Right atrium auricular region (tissue), 2 donors: ENCODE measurements at places on chromosomes 3 and 15. TPM values are rescaled to one million over a fixed set of nuclear protein-coding genes. Genes with fewer than 3 reads are reported as not detected.

The GNAI2 gene
- 72.1 TPM for total RNA-seq

DNA sequence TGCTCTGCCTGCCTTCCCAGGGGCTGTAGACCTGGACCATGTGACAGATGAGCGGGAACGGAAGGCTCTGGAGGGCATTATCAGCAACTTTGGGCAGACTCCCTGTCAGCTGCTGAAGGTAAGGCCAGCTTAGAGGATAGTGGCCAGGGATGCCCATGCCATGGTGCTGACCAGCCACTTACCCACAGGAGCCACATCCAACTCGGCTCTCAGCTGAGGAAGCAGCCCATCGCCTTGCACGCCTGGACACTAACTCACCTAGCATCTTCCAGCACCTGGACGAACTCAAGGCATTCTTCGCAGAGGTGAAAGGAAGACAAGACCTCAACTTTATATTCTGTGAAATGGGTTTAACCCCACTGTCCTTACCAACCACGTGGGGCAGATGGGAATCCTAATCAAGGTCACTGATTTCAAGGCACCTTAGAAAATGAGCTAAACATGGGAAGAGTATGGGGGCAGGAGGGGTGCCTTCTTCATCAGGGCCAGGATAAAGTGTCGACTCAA is 26.7 kb downstream of the NBEAL2 start:
- no peak for DNase-seq

DNA sequence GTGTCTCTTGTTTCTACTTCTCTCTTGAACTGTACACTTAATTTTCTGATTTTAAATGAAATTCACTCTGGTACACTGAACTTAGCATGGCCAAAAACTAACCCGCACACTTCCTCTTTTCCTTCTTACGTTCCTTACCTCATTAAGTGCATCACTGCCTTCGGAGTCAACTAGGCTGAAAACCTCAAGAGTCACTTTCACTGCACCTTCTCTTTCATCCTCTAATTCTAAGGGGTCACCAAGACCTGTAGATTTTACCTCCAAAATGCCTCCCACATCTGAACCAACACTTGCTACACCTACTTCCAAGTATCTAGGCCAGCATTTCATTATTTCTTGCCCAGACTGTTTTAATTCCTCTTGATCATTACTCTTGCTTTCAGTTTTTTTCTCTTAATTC is 6.6 kb downstream of the CBLB start:
- no peak for DNase-seq

DNA sequence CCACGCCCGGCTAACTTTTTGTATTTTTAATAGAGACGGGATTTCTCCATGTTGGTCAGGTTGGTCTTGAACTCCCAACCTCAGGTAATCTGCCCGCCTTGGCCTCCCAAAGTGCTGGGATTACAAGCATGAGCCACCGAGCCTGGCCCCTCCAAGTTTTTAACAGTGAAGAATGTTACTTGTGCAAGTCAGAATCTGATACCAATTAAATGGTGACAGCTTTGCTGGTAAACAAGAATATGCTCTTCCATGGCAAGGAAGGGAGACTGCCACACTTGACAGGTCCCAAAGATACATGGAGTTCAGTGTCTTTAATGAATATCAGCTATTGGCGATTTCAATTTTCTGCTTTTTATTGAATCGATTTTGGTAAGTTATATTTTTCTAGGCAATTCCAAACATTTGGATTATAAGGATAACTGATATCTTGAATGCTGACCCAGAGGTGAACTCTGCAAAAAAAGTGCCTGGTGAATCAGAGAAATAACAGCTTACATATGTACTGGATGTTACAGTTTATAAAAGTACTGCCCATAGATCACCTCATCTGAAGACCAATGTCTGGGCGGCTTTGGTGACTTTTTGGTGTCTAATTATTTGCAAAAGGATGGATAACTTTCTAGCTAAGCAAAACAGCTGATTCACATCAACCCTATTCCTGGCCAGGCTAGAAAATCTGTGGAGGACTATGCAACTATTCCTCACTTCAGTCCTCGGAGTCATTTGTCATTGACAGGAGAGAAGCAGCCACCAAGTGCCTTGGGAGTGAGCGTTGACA is 1.2 kb downstream of the PARP16 start:
- no peak for DNase-seq

The NPTN gene
- 186 TPM for total RNA-seq

- no peak for DNase-seq
Observed at GRCh38 chr15:66452420-66452819, 45.1 kb downstream of the SNAPC5 start.

DNA sequence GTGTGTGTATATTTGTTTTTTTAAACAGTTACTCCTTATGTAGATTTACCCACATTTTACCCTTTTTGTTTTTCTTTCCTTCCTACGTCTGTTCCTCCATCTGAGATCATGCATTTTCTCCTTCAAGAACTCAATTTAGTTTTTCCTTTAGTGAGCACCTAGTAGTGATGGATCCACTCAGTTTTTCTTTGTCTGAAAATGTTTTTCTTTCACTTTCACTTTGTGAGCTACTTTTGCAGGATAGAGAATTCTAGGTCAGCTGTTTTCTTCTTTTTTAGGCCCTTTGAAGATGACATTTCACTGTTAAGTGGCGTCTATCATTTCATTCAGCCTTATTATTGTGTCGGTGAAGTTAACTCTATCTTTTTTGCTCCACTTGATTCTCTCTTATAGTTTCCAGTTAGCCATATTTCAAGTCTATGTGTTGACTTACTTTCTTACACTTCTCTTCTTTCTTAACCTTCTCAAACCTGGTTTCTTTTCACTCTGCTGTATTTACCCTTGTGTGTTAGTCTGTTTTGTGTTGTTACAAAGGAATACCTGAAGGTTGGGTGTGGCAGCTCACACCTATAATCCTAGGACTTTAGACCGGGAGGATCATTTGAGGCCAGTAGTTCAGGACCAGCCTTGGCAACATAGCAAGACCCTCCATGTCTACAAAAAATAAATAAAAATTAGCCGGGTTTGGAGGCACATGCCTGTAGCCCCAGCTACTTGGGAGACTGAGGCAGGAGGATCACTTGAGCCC is 55.8 kb downstream of the PRKCI start:
- DNase-seq = no peak

GRCh38 chr3:12427551-12427950 is 56.7 kb upstream of the TSEN2 start:
- no peak for DNase-seq

DNA sequence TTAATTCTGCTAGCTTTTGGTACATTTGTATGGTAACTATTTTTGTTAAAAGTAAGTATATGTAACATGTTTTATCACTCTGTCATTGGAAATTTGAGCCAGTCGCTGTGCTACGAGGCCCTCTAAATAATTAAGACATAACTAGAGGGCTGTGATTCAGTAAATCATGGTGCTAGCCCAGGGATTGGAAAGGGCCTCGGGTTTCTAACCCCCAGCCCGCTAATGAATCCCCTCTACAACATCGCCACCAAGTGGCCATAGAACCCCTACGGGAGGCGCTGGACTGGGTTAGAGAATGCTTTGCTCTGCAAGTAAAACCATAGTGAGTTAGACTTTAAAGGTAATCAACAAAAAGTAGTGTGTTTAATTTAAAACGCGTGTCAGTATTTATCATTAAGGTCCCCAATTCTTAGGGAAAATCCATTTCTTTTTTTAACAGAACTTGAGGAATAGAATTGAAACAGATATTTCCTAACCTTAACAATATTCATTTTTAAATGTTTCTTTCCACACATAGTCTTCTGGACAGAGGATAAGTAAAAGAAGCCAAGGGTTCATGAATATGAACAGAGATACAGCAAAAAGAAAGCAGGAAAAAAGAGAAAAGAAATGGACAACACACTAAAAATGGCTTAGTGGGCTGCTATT is 744.7 kb downstream of the EPHA3 start:
- no peak for DNase-seq

GRCh38 chr15:48936666-48937065 is 27.1 kb downstream of the SHC4 start:
- DNase-seq = no peak

DNA sequence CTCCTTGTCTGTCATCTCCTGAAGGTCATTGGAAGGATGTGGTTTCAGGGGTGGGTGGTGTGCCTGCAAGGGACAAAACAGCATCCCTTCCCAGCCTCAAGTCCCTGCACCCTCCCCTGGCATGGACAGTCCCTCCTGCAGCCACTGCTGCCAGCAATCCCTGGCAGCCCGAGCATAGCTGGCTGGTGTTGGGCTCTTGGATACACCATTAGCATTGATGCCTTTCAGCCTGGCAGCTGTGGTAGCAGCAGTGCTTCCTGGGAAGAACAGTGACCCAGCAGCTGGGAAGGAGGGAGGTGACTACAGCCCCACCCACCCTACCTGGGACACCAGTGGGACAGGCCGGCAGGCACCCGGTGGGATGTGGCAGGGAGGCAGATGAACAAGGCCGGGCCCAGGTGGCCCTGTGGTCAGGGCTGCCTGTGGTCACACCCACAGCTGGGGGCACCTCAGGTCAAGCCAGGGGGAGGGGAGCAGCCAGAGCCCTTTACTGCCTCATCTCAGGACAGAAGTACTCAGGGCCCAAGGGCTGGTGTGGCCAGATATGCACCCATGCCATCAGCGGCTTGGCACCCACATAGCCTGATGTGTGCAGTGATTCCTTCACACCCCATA is 32.9 kb upstream of the TMEM115 start:
- DNase-seq = no peak

DNA sequence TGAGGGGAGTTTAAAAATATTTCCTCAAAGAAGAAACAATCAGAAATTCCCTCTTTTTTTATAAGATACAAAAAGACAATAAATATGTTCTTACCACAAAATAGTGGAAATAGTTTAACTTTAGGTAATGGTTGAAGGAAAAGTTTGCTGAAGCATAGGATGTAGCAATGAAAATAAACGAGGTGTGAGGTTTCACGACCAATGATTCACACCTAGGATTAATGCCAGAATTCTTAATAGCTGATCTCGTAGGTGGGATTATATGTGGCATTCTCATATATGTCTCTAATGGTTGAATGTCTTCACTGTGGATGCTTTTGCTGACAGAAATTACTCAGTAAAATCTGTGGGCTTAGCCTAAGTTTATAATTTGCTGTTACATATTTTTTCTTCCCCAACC is 467.7 kb downstream of the FGF12 start:
- DNase-seq = no peak

- DNase-seq = no peak
Observed at GRCh38 chr15:73504885-73505284, 61.9 kb downstream of the REC114 start.

The CHRNB4 gene
- not detected for total RNA-seq

- no peak for DNase-seq
Observed at GRCh38 chr3:178768072-178768864, 232.0 kb downstream of the KCNMB2 start.

The SV2B gene
- total RNA-seq = 0.24 TPM

DNA sequence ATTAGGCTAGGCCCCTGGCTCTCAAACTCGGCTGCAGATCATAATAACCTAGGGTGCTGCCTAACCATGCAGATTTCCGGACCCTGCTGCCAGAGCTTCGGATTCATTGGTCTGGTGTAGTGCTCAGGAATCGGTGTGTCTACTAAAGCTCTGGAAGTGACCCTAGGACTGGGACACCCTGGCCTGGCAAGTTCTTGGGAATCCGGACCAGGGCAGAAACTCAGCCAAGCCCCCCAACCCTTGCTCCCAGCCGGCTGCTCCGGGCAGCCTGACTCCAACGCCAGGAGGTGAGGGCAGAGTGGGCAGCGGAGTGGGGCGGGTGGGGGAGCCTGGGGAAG is 23.0 kb downstream of the IGDCC3 start:
- DNase-seq = no peak

The CTXN2 gene
- not detected for total RNA-seq

GRCh38 chr3:114155370-114155821 is 23.5 kb downstream of the DRD3 start:
- DNase-seq = no peak

- no peak for DNase-seq
Observed at GRCh38 chr3:149395107-149396089, 17.9 kb upstream of the TM4SF1 start.

DNA sequence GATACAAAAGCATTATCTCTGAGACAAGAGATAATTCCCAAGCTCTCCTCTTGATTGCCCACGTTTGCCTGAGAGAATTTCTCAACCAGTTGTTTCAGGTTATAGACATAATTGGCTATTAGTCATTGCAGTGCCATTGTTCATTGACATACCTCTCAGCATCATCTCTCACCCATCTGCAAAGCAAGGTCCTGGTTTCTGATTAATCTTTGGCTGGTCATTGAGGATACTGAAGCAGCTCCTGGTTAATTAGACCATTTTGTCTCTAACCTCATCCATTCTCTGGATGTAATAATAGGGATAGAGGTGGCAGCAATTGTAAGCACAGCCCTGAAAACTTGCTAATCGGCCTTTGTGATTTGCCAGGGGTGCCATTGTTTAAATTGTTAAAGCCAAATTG is 104.2 kb downstream of the CNTN6 start:
- no peak for DNase-seq

The DUOX2 gene
- 0.11 TPM for total RNA-seq

The ARIH1 gene
- 40.7 TPM for total RNA-seq

The PARP15 gene
- total RNA-seq = 1.7 TPM

The FGF12 gene
- 218 TPM for total RNA-seq
